ENCODE measurements at places on chromosomes 12 and 14. TPM values are rescaled to one million over a fixed set of nuclear protein-coding genes. Genes with fewer than 3 reads are reported as not detected.

The NEUROD4 gene
- total RNA-seq = not detected

DNA sequence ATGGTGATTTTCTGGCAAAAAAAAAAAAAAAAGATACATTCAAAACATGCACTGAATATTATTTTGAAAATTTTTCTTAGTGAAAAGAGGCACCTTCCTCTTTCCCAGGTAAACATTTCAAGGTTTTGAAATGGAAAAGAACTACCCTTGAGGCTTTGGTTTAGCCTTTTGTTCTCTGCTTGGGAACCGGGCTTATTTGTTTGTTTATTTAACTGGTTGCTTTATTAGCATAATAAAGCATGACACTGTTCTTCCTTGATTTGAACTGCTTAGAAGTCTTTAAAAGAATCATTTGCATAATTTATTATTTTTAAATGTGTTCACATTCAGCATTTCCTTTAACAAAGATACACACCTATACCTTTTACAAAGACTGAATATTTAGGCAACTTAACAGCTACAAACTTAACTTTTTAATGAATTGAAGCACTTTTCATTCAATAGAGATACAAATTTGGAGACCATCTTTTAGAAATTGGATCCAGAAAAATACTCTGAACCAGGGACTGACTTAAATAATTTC lies 174.5 kb downstream of the FBXL14 start:
- DNase-seq = no peak

- peak; percentile 91 for DNase-seq
These were observed 3.6 kb upstream of the P2RX2 start for GRCh38 chr12:132614861-132615578.

The GNB3 gene
- total RNA-seq = 8.9 TPM

DNA sequence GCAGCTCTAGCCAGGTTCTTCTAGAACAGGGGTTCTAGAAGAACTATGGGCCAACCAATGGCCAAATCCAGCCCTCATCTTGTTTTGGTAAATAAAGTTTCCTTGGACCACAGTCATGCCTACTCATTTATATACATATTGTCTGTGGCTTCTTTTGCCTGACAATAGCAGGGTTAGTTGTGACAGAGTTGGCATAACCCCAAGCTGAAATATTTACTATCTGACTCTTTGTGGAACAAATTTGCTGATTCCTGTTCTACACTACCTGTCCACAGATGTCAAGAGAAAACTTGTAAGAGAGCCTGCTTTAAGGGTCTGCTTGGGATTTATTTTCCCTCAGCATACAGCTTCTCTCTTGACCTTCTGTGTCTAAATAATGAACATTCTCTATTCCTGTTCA lies 289.0 kb downstream of the KSR2 start:
- DNase-seq = no peak

The DPF3 gene
- total RNA-seq = 0.28 TPM

Data from sigmoid colon (tissue), 7 donors.